Right atrium auricular region (tissue), 2 donors: ENCODE measurements at places on chromosomes 1 and 21. TPM values are rescaled to one million over a fixed set of nuclear protein-coding genes. Genes with fewer than 3 reads are reported as not detected.

The CACHD1 gene
- total RNA-seq: 3.1 TPM

The PDZK1IP1 gene
- total RNA-seq: 10.6 TPM

The DCST1 gene
- not detected for total RNA-seq

The RAB3B gene
- 0.04 TPM for total RNA-seq

The TRAPPC10 gene
- 19.7 TPM for total RNA-seq

The EEIG2 gene
- total RNA-seq: 7.4 TPM

DNA sequence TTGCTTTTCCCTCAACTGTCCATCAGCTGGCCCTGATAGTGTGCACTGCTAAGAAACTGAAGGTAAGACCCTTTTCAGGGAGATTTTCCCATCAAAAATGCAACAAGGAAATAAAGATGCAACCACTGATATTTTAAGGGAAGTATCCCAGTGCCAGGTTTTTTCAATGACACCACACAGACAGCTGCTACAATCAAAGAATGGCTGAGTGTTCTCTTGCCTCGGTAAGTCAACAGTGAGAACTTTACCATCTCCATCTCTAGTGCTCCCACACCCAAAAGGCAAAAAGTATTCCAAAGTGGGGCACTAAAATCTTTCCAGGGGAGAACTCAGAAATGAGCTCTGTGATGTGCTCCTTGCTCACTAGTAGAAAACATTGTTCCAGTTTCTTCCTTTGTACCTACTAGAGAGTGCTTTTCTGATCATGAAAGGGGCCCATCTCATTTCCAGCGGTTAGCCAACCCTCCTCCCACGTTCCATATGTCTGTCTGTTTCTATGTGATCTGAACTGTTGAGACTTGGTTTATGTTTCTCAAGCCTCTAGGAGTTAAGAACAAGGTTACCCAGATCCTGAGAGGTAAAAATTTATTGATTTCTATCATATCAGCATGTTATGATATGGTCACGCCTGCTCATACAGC is 67.6 kb upstream of the NEK2 start:
- DNase-seq: no peak

GRCh38 chr1:63645317-63645716 is 52.1 kb downstream of the PGM1 start:
- no peak for DNase-seq

- no peak for DNase-seq
Observed at GRCh38 chr1:240091614-240092300, at the start of gene FMN2. TSS of gene FMN2 (plus strand) at chr1:240091883. CDS start at chr1:240092110, 227 bp downstream.

- no peak for DNase-seq
Observed at GRCh38 chr1:197269053-197269452, 1.0 kb downstream of the CRB1 start.

- DNase-seq: no peak
Observed at GRCh38 chr1:242525769-242526168, 1.3 kb upstream of the PLD5 start.

DNA sequence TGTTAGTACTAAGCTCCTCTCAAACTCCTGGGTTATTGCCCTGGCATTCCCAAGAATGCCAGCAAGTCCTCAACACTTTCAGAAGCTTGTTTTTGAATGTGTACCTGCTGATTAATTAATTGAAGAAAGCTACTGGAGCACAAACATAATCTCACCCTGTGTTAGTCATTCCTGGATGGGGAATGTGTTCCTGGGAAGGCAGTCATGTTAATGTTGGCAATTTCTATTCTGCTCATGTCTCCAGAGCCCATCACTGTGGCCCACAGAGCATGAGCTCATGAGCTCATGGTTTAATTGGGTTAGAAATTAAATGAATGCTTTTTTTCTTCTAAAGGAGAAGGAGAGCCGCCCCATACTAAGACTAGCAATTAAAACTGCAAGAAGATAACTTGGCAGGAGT is 31.9 kb upstream of the KCNA3 start:
- DNase-seq: no peak

- no peak for DNase-seq
Observed at GRCh38 chr1:116066868-116067565, 44.2 kb upstream of the MAB21L3 start.

GRCh38 chr1:179921981-179922872 is 32.4 kb upstream of the CEP350 start:
- no peak for DNase-seq

DNA sequence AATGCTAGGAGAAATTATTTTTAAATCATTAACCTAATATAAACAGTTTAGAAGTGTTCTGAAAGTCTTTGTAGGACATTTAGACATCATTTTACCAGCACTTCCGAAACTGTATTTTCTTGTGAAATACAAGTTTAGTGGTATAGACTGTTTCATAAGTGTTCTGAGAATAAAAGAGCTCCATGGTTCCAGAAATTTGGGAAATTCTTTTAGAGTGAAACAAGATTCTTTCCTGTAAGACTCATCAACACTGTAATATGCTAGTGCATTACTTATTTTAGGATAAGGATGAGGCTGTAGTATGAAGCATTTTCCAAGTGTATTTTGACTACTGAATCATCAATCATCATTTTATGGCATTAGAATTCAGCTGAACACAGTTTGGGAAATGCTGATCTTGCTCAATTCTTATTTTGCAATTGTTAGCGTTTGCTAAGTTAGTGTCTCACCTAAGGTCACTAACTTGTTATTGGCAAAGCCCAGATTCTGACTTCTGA is 73.4 kb downstream of the CEP350 start:
- no peak for DNase-seq

DNA sequence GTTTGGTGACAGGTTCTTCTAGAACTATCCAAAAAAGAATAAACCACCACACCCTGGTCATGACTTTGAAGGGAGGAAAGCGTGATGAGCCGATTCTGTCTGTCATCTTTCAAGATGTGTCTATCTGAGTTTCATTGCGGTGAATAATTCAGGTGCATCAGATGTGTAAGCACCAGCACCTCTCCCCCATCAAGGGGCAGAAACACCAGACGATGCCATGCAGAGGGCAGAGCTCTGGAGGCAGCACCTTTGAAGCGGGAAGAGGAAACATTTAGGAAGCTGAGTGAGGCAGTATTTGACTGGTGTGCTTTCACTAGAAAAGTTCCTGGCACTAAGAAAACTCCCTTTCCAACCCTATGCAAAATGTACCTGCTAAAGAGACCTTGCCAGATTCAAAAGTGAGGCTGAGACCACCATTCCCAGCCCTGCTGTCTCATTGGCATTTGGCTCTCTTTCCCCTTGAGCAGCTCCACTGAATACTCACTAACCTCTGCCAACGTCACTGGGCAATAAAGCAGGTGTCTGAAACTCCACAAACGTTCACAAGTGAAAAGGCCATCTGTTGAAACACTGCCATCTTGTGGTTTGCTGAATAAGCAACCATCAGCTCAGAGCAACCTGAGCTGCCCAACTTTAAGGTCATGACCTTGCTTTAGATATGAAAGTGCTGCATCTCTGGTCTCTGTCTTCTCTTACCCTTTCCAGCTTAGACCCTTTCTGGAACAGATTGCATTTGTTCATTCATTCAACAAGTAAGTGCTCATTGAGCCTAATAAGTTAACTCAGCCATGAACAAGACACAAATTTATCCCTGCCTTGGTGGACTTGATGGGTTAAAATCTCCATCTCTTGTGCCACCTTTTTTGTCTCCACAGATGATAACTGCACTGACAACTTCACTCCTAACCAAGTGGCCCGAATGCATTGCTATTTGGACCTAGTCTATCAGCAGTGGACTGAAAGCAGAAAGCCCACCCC is 228.6 kb downstream of the PAPPA2 start:
- DNase-seq: no peak

- DNase-seq: no peak
Observed at GRCh38 chr1:59128784-59129227, 168.1 kb upstream of the FGGY start.

- DNase-seq: no peak
Observed at GRCh38 chr1:208318150-208318734, 74.1 kb upstream of the PLXNA2 start.

DNA sequence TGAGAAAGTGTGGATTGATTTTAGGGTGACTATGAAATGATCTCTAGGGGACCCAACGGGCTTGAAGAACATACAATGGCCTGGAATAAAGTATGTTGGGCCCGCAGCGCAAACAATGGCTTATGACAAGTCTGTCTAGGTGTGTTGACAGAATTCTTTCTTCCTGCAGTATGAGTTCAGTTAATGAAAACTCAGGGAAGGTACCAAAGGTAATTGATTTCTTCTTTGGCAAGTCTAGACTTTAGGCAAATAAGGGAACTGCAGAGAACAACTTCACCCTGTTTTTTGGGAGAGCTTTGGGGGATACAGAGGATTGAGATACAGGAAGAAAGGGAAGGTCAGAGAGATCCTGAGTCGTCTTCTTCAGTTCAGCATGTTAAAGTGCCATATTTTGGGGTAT is 7.8 kb upstream of the FMO2 start:
- no peak for DNase-seq

- DNase-seq: no peak
Observed at GRCh38 chr21:38959692-38960061, 153.9 kb downstream of the ETS2 start.

DNA sequence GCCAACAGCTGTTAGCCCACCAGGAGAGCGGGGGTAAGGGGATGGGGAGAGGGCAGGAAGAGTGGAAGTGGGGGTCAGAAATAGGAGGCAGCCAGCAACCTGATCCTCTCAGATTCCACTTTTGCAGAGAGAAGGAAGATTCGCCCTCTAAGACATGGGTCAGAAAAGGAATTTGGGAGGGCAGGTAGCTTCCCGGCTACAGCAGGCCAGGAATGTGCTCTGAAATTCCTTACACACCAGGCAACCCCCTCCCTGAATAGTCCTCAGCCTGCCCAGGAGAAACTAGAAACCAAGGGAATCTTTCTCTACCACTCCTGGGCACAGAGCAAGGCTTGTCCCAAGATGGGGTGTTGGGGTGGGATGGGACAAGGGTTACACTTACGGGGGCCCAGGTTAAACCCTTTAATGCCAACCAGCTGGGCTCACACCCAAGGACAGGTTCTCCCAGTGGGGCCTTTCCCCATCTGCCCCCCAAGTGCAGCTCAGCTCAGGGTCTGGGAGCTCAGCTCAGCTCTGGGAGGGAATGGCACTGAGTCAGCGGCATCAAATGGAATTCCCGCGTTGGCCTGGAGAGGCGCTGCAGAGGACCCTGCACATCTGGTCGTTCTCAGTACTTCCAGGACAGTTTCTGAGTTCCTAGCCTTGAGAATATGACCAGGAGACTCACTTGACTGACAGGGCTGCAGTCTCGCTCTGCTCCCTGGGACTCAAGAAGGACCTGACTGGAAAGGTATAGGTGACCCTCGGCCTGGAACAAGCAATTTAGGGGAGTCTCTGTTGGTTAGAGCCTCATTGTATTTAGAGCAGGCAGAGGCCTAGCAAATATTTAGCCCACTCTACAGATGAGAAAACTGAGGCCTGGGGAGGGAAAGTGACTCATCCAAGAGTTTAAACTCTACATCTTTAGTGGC is 761 bp downstream of the TNNT2 start:
- no peak for DNase-seq

DNA sequence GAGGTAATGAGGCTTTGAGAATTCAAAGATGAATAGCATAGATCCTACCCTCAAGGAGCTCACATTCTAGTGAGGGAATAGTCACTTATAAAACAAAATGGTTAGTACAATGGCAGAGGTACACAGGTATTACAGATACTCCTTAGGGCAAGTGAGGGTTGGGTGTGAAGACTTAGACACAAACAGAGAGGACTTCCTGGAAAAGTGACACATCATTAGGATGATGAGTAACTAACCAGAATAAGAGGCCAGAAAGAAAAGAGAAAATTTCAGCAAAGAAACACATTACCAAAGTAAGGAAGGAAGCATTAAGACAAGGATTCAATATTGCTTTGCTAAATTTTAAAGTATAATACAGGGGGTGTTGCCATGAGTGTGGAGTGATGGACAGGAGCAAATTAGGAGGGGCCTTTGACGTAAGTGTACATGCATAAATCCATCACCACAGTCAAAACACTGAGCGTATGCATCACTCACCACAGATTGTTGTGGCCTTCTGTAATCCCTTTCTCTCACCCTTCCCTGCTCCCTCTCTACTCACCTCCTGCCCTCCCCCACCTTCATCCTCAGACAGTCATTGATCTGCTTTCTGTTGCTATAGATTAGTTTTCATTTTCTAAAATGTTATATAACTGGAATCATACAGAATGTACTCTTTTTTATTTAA is 7.9 kb downstream of the CD53 start:
- DNase-seq: no peak

DNA sequence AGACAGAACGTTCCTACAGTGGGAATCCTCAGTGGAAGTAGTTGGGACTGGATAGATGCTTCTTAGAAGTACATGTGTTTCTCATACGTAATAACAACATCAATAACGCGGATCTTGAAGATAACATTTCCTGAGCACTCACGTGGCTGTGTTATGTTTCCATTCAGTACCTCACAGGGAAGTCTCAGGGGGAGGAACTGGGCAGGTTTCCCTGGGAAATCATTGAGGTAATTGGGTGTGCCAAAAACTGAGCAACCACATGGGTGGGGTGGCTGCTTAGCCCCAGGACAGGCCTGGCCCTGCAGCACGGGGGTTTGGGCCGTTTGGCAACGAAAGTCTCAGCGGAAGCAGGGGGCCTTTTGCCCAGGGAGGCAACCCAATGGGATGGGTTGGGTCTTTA is 133.8 kb downstream of the ZSCAN20 start:
- peak; percentile 64 for DNase-seq

DNA sequence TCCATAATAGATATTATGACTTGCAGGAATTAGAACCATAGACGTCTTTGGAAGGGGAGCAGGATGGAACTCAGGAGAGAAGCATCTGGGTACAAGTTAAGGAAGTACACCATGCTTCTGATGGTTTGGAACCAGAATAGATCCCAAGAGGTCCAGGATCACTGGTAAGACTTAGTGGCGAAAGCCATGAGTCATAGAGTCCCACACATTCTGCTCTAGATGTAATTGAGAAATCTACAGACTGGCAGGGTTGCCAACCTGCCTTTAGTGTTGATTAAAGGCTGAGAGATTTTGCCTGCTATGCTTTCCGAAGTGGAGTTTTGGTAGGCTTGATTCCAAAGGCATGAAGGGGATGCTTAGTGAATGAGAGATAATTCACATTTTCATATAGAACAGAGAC is 57.1 kb upstream of the C1orf87 start:
- no peak for DNase-seq

DNA sequence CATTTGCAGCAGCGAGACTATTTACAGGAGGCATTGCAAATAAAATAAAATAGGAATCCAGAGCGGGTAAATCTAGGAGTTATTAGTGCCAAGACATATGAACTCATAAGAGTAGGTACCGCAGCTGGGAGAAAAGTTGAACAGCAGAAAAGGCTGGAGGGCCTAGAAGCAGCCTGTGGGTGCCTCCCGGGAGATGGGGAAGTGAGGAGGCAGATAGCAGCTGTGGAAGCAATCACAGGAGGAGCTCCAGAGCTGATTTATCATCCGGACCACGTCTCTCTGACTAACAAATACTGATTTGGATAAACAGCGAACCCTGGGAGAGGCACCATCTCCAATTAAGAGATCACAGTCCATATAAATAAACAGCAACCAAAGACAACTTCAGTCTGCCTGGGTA is 64.6 kb downstream of the BRINP2 start:
- no peak for DNase-seq
